ENCODE measurements at places on chromosomes 5 and 9.

DNA sequence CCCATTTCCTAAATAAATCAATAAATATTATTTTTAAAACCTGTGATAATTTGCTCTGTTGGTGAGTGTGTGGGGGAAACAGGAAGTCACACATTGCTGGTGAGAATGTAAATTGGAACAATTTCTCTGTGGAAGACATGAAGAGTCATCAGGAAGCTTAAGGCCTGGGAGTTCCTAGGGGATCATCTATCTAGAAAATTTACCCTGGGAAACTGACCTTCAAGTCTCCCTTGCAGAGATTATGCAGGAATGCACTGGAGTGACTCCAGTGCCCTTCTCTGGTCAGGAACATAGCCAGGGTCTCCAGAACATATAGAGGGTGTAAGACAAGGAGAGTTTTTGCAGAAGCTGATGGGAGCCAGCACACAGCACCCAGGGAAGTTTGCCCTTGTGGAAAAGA, 13.0 kb upstream of the GCNT1 start:
- no peak for DNase-seq

DNA sequence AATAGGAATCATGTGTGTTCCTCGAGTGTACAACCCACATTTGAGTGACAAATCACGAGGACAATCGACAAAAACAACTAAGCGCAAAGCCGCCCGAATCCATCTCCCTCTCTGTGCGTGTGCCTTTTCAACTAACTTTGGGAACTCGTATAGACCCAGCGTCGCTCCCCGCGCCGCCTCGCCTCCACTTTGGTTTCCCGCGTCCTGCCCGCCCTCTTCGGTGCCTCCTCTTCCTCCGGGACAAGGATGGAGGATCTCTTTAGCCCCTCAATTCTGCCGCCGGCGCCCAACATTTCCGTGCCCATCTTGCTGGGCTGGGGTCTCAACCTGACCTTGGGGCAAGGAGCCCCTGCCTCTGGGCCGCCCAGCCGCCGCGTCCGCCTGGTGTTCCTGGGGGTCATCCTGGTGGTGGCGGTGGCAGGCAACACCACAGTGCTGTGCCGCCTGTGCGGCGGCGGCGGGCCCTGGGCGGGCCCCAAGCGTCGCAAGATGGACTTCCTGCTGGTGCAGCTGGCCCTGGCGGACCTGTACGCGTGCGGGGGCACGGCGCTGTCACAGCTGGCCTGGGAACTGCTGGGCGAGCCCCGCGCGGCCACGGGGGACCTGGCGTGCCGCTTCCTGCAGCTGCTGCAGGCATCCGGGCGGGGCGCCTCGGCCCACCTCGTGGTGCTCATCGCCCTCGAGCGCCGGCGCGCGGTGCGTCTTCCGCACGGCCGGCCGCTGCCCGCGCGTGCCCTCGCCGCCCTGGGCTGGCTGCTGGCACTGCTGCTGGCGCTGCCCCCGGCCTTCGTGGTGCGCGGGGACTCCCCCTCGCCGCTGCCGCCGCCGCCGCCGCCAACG, at the start of gene GPR150:
Gene GPR150 (plus strand): TSS at position 58 of the 840 bp plus-strand sequence. CDS start 189 bp downstream, at position 247.
- DNase-seq = no peak

DNA sequence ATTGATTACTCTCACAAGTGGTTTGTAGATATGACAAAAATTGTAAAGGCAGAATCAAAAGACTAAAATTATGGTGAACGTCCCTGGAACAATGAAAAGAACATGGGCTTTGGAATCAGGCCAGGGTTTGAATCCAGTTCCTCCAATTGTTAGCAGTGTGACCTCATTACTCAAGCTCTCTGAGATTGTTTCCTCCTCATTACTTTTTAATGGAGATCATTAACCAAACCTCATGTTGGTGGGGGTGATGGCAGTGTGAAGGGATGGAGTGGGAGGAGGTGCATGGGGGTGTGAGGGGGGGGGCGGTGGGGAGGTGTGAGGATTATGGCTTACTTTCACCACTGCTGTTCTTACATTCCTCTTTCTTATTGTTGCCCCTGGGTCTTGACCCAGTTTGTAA, 44.1 kb upstream of the FOXE1 start:
- no peak for DNase-seq

DNA sequence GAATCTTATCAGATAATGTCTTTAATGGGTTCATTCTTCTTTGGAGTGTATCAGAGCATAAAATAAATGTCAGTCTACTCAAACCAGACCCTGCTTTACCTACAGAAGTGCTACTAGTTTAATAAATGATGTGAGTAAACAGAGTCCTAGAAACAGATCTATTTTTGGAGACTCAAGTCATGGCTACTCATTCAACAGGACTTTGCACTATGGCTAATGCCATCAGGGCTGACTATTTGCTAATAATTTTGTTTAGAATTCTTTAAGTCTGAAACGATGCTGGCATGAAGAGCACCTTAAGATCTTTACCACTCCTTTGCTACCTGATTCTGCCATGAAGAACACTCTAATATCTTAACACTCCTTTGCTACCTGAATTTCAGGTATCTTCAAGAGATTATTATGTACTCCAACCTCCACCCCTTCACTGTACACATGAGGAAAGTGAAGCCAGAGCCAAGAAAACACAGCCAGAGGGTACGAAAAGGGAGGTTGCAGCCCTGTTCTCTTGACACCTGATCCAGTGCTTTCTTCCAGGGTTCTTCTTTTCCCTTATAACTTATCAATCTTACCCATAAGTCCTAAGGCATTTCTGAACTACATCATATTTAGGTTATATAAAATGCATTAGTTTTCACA, 62.4 kb downstream of the ZNF608 start:
- no peak for DNase-seq

GRCh38 chr5:172491481-172491880, 37.2 kb upstream of the SH3PXD2B start:
- DNase-seq = no peak
